ENCODE measurements at places on chromosomes 6 and 20.

DNA sequence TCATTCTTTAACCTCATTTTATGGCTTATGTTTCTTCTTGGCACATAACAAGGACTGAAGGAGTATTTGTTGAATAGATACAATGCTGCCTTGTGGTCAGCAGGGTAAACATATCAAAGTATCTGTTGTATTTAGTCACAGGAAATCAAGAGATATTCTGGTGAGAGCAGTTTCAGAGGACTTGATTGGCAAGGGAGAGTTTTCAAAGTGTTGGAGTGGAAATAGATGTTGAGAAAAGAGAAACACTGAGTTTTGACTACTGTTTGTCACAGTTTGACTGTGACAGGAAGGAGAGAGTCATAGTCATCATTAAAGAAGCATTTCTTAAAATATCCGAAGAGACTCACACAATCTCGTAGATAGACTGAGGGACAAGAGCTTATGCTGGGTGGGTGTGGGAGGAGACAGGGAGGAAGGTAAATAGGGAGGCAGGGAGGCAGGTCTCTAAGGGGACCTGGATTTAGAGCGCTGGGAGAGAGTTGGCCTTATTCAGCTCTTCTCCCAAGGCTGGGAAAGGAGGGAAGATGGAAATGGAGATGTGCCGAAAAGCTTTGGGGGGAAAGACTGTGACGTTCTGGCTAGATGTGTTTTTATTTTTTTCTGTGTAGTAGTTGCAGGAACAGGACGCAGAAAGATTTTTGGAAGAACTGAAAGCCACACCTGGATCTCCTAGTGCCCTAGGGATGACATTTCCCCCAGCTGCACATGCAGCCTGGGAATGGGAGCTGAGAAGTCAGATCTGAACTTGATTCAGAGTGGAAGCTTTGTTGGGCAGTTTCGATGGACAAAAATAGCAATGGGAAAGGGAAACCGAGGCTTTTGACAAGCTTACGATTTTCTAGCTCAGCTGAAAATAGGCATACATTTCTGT lies 65.0 kb upstream of the IFNGR1 start:
- DNase-seq: no peak

DNA sequence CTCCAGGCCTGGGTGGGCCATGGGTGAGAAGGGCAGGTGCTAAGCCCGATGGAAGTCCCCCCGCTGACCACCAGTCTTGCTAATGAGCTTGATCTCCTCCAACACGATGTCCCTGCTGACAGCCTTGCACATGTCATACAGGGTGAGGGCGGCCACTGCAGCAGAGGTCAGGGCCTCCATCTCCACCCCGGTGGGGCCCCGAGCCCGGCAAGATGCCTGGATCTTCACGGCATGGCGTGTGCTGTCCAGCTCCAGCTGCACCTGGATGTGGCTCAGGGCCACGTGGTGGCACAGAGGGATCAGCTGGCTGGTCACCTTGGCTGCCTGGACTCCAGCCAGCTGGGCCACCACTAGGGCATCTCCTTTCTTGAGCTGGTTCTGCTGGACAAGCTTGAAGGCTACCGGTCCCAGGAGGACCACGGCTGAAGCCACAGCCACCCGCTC lies 27.9 kb downstream of the MOCS1 start:
- no peak for DNase-seq

DNA sequence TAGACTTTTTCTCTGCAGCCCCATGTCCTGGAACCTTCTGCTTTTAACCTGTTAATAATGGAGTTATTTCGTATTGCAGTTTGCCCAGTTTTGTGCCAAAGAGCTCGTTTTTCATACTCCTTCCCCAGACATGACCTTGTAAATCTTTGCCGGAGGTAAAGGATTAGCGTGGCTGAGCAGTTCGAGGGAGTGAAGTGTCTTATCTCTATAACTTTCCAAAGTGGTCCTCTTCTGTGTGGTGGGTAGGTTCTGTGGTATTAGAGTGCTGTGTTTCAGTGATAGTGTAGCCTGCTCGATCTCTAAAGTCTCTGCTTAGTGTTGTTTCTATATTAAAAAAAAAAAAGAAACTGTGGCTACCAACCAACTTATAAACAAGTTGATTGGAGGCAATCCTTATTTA lies 67.5 kb downstream of the FARS2 start:
- no peak for DNase-seq

DNA sequence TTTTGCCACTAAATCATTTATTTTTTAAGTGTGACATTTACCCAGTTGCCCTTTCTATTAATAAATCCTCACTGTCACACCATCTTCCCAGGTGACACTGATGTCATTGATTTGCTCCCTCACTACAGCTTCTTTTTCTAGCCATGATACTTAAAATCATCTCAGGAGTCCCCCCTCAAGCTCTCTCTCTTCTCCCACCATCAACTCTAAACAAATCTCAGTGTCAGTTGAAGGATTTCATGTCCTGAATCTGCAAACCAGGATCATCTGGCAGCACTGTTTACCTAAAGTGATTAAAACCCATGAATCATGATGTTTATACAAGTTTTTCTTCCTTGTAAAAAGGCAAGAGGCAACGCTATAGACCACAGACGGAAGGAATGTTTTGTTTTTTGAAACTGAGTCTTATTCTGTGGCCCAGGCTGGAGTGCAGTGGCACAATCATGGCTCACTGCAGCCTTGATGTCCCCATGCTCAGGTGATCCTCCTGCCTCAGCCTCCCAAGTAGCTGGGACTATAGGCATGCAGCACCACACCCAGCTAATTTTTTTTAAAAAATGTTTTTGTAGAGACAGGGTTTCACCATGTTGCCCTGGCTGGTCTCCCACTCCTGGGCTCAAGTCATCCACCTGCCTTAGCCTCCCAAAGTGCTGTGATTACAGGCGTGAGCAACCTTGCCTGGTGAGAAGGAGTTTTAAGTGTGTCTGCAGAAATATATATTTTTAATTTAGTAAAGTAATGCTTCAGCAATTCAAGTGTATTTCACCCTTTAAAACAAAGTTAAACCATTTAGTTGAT lies 30.1 kb upstream of the SH3BGRL2 start:
- no peak for DNase-seq

- no peak for DNase-seq
These were observed 78.7 kb upstream of the SASH1 start for GRCh38 chr6:148263961-148264360.

- DNase-seq: no peak
These were observed 12.9 kb upstream of the GFOD1 start for GRCh38 chr6:13500264-13500663.

- no peak for DNase-seq
These were observed 37.4 kb downstream of the JAG1 start for GRCh38 chr20:10636326-10636818.

GRCh38 chr6:11021003-11021402 lies 23.1 kb downstream of the ELOVL2 start:
- no peak for DNase-seq

GRCh38 chr20:5172167-5172601 lies 45.4 kb downstream of the CDS2 start:
- no peak for DNase-seq

DNA sequence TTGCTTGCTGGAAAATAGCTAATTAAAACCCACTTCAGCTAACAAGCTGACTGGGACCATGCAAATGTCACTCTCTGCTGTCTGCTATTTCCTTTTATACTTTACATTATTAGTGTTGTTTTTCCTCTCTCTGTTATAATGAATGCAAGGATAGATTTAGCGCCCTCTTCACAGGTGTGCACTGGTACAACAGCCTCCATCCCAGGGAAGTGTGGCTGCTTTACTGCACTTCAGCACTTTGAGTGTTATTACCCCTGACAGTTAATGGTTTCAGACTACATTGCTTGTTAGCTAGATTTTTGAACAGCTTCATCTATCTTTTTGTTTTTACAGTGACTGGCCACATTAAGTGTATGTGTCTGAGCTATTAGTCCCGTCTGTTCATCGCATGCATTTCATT lies 405.7 kb downstream of the RNF144B start:
- DNase-seq: no peak

DNA sequence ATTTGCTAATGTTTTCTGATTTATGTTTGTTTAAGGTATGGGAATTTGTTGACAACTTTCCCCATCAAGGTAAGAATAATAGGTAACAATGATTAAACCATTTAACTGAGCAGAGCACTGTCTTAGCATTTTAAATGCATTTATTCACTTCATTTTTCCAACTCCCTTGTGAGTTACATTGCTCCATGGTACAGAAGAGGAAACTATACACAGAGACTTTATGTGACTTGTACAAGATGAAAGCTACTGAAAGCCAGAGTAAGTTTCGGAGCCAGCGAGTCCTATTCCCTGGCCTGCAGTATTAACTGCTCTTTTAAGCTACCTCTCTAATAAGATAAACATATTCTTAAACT lies 708.8 kb downstream of the HDGFL1 start:
- DNase-seq: no peak

- no peak for DNase-seq
These were observed 119.5 kb upstream of the CD93 start for GRCh38 chr20:23205611-23206041.

- no peak for DNase-seq
These were observed 78.5 kb upstream of the BHLHE23 start for GRCh38 chr20:63085151-63085861.

GRCh38 chr6:122640366-122640765 lies 30.2 kb downstream of the PKIB start:
- DNase-seq: no peak

- no peak for DNase-seq
These were observed 9.2 kb downstream of the TP53INP2 start for GRCh38 chr20:34713194-34713943.

- DNase-seq: no peak
These were observed 195.5 kb downstream of the SIM1 start for GRCh38 chr6:100269189-100269588.

DNA sequence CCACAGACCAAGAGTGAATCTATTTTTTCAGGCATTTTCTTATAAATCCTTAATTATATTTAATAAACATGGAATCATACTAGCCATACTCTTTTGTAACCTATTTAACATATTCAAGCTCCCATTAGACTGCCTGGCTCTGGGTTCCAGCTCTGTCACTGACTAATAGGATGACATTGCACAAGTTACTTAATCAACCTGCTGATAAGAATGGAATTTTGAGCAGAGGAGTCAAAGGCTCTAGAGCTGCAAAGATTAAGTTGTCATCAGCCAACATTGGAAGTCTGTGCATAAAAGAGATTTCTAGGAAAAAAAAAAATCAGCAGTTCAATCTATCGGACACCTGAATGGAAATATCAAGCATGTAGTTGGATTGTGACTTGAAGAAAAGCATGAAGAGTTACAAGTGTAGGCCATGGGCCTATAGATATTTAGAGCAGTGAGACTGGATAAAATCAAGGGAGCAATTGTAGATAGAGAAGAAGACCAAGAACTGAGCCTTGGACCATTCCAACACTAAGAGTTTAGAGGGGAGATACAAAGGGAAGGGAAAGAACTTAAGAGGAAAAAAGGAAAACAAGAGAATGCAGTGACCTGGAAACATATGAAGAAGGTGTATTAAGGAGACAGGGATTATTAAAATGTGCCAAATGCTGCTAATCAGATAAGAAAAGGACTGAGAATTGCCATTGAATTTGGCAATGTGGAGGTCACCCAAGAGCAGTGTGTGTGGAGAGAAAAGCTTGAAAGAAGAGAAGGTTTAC lies 11.0 kb upstream of the HINT3 start:
- no peak for DNase-seq

DNA sequence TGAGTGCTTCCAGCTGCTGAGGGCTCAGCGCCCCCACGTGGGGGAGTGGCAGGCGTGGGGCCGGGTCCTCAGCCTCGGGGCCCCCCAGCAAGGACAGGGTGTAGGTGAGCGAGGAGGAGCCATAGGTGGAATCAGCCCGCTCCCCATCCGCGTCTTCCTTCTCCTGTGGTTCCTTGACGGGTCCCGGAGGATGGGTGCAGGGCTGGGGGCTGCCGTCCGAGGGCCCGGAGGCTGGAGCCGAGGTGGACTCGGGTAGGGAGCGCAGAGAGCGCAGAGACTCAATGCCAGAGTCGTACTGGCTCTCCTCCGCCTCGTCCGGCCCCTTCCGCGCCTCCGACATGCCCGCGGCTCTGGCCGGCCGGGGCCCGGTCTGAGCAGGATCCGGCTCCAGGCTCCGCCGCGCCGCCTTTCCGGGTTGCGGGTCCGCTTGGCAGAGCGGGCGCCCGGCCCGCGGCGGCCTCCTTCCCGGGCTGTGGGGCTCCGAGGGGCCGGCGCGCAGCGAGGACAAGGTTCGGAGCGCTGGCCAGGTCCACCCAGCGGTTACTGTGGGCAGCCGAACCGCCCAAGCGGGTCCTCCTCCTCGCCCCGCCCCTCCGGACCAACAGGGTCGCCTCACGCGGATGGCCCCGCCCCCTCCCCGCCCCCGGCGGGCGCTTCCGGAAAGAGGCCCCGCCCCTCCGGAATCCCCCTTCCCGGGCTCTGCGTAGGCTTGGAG lies at the start of gene NFKBIE:
Gene NFKBIE (minus strand): TSS at position 545 of the 715 bp plus-strand sequence. CDS start 205 bp downstream, at position 340.
- no peak for DNase-seq

- no peak for DNase-seq
These were observed 75.1 kb upstream of the B3GAT2 start for GRCh38 chr6:71031912-71032311.

DNA sequence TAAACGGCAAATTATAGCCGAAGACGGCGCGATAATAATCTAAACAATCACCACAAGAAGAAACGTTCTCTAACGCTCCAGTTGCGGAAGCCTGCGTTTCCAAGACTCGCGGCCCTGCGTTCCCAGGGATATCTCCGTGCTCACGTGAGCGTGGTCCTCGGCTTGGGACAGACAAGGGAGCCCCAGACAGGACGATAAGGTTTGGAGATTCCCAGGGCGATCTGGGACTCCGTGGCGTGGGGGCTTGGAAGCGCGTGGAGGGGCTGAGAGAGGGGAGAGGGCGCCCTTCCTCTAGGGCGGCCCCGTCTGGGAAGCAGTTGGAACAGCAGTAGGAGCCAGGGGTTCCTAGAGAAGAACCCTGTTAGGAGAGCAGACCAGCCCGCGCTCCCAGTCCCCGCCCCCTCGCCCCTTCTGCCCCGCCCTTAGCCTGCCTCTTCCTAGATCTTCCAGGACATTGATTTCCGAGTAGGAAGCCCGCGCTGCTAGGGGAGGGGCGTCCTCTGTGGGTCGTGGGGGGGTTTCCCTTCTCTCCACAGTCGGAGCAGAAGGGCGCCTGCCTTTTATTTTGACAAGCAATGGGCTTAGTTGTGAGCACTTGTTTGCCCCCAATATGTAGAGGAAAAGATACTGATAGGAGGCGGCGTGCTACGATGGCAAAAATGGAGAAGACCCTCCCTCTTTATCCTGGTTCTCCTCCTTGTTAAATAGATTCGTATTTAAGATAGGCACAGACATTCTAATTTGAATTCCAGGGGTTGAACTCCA lies 10.6 kb downstream of the NRN1 start:
- DNase-seq: no peak

DNA sequence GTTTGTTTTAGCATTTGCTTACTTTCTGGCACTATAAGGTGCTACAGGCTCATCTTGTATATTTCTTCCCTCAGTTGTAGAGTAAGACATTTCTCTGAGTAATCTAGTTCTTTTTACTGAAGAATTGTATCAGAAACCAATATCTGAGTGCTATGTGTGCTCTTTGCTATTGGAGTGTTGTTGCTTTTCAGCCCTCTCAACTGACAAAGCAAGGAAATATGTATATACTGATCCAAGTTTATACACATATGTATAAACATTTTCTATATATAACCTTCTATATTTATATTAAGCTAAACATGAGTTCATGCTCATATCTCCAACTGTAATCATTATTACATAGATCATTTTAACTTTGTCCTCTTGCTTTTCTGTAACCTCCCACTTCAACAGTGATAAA lies 405.7 kb downstream of the RFPL4B start:
- no peak for DNase-seq

GRCh38 chr20:4667371-4667773 lies 54.3 kb upstream of the PRND start:
- DNase-seq: no peak

GRCh38 chr20:62872862-62873261 lies 11.2 kb upstream of the TCFL5 start:
- DNase-seq: no peak

- no peak for DNase-seq
These were observed 312.4 kb downstream of the CDKAL1 start for GRCh38 chr6:20846602-20847028.

All from iPS DF 6.9 (cell line).